ENCODE measurements at places on chromosomes 4 and X. TPM values are rescaled to one million over a fixed set of nuclear protein-coding genes. Genes with fewer than 3 reads are reported as not detected.

Gene GYPE
- total RNA-seq: 1.1 TPM

Gene LINC00632
- total RNA-seq: 200 TPM

Gene TMEM33
- total RNA-seq: 20.0 TPM

Gene MTMR1
- 26.5 TPM for total RNA-seq

Gene APBB2
- 137 TPM for total RNA-seq

Gene GLRA2
- total RNA-seq: not detected

Gene MGARP
- total RNA-seq: 8.9 TPM

Gene C1GALT1C1
- 26.8 TPM for total RNA-seq

Gene CCSER1
- total RNA-seq: 2.7 TPM
